ENCODE measurements at places on chromosomes 2 and 18. TPM values are rescaled to one million over a fixed set of nuclear protein-coding genes. Genes with fewer than 3 reads are reported as not detected.

Gene KCNG2
- total RNA-seq: 0.20 TPM

- ATAC-seq: no peak
Observed at GRCh38 chr2:11750917-11751316, 4.5 kb downstream of the LPIN1 start.

- ATAC-seq: no peak
Observed at GRCh38 chr2:218811382-218811781, 20.2 kb downstream of the PRKAG3 start.

DNA sequence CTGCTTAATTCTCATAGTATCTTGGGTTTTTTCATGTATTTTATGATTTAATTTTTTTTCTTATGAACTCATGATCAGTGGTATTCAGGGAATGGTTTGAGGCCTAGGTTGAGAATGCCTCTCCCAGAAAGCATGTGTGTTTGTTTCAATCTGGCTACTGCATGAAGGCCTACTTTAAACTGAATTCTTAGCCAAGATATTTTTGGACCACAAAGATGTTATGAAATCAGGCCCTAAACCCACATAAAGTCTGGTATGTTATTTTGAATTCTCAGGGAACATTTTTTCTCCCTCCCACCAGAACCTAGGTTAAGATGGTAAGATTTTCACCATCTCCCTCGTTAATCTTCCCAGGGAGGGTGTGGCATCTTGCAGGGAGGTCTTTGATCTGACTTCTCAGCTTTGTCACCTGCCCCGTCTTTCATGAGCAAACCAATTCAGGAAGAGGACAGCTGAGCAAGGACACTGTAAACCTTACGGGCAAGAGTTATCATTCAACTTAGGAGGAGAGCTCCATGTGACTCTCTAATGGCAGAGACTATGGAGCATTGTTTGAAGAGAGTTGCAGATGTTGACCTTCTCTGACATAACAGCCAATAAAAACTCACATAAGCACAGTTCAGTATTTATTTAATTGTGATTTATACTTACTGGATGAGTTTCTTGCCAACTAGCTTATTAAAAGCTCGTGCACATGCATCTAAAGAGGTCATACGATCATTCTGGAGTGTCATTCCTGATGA lies 21.3 kb upstream of the ACKR3 start:
- ATAC-seq: no peak

Data from esophagus mucosa (tissue), 1 donor.